Activated naive CD4-positive, alpha-beta T cell treated with Interleukin-2 at 50 U/mL for 16 hours (primary cell): ENCODE measurements at places on chromosomes 4 and X.

GRCh38 chrX:39936886-39937770, 160.6 kb downstream of the BCOR start:
- peak; percentile 2 for DNase-seq

DNA sequence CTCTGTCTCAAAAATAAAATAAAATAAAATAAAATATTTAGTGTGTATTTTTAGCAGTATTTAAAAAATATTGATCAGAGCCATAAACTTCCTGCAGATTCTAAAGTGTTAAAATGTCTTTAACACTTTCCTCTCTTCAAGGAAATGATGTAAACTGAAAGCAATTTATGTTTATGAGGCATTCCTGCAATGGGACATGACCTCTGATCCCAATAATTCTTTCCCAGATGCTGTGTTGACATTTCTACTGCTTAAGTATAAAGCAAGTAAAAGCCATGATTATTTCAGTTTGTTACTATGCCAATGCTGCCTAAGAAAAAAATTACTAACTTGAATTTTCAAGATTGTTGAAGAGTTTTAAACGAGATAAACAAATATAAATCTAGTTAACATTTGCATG, 29.0 kb downstream of the COQ2 start:
- no peak for DNase-seq

- DNase-seq = no peak
These were observed 102.5 kb upstream of the CASK start for GRCh38 chrX:42025861-42026260.

DNA sequence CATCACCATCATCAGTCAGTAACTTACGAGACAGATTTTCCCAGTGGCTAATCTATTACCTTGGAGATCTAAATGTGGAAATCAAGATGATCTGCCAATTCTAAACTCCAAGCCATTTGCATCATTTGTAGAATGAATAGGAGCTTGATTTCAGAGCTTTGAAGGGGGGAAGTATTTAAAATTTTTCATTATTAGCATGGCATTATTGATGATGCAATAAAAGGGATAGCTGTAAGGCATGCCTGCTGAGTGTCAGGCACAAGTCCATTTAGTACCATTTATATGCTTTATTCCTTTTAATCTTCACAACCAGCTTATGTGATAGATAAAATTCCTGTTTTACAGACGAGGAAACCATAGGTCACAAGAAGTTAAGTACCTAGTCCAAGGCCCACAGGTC, 5.3 kb downstream of the EXOC1L start:
- no peak for DNase-seq

DNA sequence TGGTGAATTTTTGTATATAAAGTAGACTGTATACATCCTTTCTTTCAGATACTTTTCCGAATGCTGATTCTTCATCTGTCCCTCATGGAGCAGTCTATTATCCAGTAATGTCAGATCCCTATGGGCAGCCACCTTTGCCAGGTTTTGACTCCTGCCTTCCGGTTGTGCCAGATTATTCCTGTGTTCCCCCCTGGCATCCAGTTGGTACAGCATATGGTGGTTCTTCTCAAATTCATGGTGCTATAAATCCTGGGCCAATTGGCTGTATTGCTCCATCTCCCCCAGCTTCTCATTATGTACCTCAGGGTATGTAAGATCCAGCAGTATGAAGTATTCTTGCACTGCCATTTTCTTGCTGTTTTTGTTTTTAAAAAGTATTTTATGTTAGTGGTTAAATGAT, 78.7 kb downstream of the ALG13 start:
- DNase-seq = no peak

- no peak for DNase-seq
These were observed 52.1 kb downstream of the TSC22D3 start for GRCh38 chrX:107723511-107723910.

DNA sequence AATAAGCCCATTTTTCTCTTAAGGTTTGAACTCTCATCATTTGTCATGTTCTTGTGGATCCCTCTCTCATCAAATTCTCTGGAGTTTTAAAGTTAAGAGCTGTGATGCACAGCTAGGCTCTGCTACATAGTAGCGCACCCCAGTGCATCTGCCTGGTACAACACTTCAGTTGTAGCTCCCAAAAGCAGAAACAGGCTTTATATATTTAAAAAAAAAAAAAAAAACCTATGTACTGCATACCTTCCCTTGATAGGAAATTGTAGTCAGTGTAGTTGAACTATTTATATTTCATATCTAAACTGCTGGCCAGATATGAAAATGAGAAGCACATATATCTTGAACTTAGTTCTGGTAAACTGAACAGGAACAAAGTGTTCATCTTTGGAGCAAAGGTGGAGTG, 131.4 kb downstream of the KLHL13 start:
- DNase-seq = no peak

GRCh38 chr4:97457253-97457652, 686.0 kb downstream of the STPG2 start:
- no peak for DNase-seq

DNA sequence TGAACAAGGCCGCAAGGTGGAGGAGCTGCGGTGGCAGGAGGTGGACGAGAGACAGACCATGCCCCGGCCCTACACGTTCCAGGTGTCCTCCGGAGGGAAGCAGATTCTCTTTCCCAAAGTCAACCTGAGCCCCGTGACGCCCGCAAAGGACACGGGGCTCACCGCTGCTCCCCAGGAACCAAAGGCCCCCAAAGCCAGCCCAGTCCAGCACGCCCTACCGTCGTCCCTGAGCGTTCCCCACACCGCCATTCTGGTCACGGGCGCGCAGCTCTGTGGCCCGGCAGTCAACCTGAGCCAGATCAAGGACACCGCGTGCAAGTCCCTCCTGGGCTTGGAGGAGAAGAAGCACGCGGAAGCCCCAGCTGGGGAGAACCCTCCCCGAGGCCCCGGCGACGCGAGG, 72.2 kb downstream of the AASDH start:
- no peak for DNase-seq

- no peak for DNase-seq
These were observed 230.1 kb upstream of the GALNTL6 start for GRCh38 chr4:171582961-171583581.

DNA sequence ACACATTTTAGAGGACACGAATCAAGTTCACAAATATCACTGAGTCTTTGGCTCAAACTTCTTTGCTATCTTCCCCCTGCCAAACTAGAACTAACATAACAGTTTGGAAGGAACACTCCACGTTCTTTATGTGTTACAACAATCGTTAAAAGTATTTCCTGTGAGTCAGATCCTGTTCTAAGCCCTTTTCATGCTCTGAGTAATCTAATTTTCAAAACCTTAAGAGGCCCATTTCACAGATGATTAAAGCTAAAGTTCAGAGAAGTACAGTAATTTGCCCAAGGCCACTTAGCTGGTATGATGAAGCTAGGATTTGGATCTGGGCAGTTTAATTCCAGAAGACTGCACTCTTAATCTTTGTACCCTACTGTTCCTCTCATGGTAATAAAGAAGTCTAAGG, 854.4 kb upstream of the INTU start:
- DNase-seq = no peak

GRCh38 chr4:88144866-88145300, 13.6 kb downstream of the ABCG2 start:
- DNase-seq = no peak

DNA sequence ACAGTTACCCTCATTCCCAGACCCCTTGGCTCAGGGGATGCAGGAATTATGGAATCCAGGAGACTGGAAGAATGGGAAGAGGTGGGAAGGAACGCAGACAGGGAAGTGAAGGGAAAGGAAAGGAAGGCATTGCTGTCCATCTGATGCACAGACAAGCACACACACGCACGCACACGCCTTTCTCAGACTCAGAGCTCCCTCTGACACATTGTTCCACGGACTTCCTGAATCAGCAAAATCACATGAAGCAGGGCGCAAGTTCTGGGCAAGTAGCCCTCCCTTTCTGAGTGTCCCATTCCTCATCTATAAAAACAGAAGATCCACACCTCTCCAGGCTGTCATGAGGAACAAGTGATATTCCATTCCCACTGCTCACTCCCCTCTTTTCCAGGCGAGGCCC, 13.2 kb downstream of the IQSEC2 start:
- no peak for DNase-seq

DNA sequence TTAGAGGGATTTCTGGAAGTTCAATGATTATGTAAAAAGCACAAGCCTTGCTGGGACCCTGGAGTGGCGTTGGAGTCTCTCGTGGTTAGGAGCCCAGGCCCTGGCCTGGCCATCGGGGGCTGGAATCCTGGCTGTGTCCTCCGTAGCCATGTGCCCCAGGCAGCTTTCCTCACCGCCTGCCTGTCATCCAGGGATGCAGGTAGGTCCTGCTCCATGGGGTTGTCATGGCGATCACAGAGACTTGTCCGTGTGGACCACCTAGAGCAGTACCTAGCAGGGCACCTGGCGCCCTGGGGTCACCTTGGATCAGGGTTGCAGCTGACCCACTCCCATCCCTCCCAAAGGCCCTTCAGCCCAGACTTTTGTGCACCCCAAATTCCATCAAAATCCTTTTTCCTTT, 30.2 kb upstream of the WFS1 start:
- DNase-seq = no peak

DNA sequence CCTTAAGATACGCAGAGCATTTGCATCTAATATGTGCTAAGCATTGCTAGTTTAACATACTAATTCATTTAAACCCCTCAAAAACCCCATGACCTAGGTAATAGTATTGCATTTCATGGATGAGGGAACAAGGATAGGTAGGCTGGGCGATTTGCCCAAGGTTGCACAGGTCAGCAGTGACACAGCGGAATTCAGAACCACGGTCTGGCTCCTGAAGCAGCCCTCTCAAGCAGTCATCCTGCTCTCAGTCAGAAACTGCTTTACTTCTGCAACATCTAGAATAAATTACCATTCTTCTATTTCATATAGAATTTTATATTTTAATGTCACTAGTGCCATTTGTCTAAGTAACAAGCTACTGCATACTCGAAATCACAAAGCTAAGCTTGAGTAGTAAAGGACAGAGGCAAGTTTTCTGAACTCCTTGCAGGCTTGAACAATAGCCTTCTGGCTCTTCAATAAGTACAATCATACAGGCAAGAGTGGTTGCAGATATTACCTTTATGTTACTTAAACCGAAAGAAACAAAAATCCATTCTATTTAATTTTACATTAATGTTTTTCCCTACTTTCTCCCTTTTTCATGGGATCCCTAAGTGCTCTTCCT, 555 bp upstream of the SPP1 start:
- DNase-seq = no peak
